Cerebellum (tissue), 4 donors: ENCODE measurements at places on chromosomes 5 and 9. TPM values are rescaled to one million over a fixed set of nuclear protein-coding genes. Genes with fewer than 3 reads are reported as not detected.

FGF10 gene
- 3.7 TPM for total RNA-seq

DNA sequence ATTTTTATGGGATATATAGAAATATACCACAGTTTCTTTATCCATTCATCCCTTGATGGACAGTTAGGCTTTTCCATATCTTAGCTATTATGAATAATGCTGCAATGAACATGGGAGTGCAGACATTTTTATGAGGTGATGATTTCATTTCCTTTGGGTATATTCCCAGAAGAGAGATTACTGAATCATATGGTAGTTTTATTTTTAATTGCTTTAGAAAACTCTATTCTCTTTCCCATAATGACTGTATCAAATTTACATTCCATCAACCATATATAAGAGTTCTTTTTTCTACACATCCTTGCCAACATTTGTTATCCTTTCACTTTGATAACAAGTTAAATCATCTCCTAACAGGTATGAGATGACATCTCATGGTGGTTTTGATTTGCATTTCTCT lies 821.6 kb downstream of the TLE1 start:
- no peak for DNase-seq

DNA sequence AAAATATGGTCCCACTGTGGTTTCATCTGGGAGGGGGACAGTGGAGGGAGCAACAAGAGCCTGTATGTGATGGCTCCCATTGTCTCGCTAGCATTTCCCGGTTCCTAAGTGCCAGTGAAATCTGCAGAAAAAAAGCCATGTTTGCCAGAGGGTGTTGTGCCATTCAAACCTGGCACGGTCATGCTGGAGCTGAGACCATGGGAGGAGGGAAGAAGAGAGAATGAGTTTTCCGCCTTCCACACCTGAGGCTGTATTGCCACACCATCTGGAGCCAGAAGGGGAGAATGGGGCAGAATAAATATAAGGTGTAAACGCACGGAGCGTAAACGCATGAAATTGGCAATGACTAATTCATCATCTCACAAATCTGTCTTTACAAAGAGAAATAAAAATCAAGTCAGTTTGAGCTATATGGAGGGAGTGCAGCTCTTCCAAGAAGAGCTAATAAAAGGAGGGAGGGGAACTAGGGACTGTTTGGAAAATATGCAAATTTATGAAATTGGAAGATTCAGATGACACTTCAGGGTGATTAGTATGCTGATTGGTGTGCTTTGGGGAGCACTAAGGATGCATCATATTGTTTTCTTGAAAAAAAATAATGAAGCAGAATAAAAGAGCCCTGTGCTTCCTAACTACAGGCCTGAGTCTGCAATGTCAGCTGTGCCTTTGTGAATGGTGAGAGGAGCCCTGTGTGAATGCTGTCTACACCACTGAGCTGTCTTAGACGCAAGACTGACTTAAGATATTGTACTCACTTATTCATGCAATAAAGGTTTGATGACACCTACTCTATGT lies 237.9 kb downstream of the NSG2 start:
- peak; percentile 32 for DNase-seq

DNA sequence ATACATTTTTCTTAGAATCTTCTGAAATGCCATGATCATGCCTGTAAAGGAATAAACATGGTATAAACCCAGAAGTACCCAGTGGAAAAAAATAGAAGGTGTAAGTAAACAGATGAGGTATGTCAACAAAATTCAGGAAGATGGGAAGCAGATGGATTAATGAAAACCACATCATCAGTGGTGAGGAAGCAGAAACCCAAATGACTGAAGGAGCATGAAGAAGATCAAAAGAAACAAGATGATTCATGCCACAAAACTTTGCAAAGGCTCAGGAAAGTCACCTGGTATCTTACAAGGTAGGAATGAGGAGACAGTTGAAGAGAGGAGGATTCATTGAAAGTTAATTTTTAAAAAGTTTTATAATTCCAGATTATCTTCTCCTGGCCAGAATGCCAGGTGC lies 132.8 kb upstream of the PAPPA start:
- no peak for DNase-seq

DNA sequence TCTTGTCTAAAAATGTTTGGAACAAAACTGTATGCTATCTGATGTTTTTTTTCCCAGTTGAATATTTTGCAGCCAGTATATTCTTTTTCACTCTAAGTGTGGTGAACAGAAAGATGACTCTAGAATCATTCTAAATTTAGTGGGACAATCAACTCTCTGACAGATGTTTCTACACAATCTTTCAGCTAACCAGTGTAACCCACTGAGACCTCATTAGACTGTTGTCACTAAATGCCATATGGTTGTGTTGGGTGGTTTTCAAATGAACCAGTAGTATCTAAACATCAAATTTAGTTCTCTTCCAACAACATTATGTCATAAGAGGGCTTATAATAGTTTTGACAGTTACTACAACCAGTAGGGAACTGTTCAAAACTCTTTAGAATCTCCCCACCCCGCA lies 129.6 kb upstream of the PRLR start:
- DNase-seq: no peak

GRCh38 chr5:21212026-21212425 lies 1224.0 kb upstream of the CDH18 start:
- DNase-seq: peak; percentile 2

DNA sequence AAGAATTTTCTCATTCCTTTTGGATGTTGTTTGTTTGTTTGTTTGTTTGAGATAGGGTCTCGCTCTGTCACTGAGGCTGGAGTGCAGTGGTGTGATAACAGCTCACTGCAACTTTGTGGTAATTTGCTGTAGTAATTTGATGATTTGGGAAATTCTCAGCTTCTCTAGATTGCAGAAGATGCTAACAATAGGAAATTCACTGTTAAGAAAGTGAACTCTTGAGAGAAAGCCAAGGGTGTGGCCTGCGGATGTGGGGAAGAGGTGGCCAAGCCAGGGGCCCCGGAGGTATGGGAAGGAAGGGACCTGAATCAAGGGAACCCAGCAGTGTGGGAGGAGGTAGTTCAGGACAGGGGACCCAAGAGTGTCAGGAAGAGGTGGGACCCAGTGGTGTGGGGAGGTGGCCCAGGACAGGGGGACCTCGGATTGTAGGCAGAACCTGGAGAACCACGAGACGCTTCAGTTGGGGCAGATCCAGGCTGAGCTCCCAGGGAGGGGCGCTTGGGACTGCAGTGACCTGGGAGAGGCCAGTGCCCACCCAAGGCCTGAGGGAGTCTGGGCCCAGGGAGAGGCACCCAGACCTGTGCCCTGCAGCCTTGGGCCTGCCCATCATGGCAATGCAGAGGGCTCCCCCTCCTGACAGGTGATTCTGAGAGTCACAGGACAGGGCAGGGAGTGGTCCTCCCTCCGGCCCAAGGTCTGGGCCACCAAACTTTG lies 5.6 kb upstream of the LCN2 start:
- no peak for DNase-seq

TRPM6 gene
- 3.0 TPM for total RNA-seq

GABRG2 gene
- total RNA-seq: 35.7 TPM

DNA sequence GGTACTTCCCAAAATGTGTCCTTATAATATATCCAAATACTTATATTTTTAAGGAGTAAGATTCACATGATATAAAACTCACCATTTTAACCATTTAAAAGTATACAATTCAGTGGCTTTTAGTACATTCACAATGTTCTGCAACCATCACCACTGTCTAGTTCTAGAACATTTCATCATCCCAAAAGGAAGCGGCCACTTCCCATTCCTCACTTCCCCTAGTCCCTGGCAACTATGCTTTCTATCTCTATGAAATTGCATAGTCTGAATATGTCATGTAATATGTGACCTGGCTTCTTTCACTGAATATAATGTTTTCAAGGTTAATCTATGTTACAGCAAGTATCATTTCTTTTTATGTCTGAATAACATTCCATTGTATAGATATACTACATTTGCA lies 615.1 kb upstream of the SGCD start:
- no peak for DNase-seq

DNA sequence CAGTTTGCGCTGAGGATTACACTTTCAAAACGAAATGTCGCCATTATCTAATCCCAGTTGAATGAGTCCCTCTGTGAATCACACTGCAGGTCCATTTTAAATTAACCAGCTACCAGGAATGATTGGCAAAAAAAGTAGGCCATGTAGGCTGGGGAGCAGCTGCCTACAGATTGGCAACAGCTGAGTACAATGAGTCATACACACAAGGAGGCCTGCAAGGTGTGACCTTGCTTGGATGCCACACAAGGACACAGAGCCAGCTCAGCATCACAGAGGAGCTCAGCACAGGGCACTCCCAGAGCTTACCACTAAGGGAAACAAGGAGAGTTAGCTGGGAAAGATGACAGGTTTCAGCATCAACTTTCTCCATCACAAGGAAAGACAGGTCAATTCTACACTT lies 12.9 kb downstream of the HAVCR1 start:
- peak; percentile 67 for DNase-seq

- no peak for DNase-seq
These were observed 37.3 kb downstream of the TTC23L start for GRCh38 chr5:34876275-34876674.

PPIC gene
- 4.7 TPM for total RNA-seq

GRCh38 chr5:174177976-174178605 lies 132.6 kb downstream of the NSG2 start:
- peak; percentile 49 for DNase-seq

GRCh38 chr5:133521801-133522200 lies 90.5 kb downstream of the FSTL4 start:
- DNase-seq: no peak

SPINK1 gene
- total RNA-seq: not detected

DNA sequence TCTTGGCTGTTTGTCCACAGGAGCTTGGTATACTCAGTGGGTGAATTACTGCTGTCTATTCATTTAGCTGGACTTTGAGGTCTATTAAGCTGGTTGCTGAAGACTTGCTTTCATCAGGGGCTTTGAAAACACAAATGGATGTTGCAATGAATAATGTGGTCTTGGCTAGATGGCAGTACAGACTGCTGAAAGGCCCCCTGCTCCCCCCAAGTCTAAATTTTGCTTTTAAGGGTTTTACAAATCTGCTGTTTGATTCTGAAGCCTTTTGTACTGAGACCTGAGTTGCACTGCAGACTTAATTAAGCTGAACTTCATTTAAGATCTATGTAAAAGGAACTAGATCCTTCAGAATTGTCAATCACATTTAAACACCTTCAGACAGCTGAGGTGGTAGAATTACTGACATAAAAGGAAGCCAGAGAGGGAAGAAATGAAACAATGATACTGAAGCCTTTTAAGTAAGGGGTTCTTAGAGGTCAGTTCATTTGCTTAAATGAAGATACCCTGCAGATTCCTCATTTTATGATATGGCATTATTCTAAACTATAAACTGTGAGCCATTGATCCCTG lies 37.3 kb downstream of the KCTD16 start:
- no peak for DNase-seq

GRCh38 chr5:78509884-78510769 lies 138.4 kb downstream of the LHFPL2 start:
- peak; percentile 44 for DNase-seq

GRCh38 chr5:19125956-19126713 lies 861.9 kb downstream of the CDH18 start:
- DNase-seq: peak; percentile 8
